ENCODE measurements at places on chromosomes 7 and 10. TPM values are rescaled to one million over a fixed set of nuclear protein-coding genes. Genes with fewer than 3 reads are reported as not detected.

DNA sequence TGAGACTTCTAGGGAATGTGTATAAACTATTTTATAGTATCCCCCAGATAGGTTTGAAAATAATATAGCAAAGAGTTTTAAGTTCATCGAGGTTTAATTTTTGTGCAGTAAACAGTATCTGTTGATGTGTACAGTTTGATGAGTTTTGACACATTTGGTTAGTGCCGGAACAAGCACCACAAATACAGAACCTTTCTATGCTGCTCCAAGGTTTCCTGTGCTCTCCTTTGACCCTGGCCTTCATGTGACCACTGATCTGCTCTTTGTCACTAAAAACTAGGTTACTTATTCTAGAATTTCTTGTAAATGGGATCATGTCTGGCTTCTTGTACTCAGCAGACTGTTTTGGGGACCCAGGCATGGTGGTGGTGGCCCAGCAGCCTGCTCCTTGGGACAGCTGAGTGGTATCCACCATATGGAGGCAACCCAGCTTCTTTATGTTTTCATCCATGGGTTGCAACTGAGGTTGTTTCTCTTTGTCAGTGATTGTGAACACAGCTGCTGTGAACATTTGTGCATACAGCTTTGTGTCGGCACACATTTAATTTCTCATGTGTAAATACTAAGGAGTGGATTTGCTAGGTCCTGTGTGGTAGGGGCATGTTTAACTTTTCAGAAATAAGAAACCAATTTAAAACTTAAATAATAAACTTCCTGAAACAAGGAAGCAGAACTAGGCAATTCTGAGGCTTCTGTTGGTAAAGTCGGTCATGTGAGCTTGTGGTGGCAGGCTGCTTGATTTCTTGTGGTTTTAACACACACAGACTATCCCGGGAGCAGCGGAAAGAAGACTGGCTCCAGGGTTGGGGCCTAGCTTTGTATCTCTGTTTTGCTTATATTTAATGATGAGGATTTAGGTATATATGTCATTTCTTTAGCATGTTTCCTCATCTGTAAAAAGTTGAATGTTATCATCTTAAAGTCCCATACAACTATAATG lies 219.4 kb downstream of the ABCA13 start:
- DNase-seq: no peak

DNA sequence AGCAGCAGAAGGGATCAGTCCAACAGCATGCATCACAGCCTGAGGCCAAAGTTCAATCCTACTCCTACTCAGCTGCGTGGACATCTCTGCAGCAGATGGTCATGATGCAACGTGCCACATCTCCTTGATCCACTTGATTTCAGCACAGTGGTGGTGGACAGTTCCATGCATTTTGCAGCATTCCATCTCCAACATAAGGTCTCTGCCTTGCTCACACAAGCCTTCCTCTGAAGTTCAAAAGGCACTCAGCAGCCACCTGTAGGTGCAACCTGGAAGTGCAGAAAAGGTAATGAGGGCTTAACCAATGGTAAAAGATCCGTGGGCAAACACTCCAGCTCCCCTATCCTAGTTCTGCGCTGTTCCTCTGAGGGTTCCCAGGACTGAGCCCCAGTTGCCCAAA lies 57.5 kb upstream of the CHCHD3 start:
- no peak for DNase-seq

DNA sequence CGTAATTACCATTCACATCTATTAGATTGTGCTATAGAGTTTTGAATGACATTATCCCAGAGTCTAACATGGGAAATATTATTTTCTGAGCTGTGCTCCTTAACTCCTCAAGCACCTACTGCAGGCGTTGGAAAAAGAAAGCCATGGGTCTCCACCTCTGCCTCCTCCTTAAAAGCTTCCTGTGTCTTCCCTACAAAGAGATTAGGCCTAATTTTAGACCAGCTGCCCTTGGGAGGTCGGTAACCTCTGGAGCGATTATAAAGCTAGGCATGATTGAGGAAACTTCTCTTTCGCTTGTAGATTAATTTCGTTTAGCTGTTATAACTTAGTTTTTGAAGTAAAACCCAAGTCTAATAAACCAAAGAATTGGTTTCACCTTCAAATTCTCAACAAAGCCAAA lies 75.2 kb downstream of the PLXDC2 start:
- no peak for DNase-seq

DNA sequence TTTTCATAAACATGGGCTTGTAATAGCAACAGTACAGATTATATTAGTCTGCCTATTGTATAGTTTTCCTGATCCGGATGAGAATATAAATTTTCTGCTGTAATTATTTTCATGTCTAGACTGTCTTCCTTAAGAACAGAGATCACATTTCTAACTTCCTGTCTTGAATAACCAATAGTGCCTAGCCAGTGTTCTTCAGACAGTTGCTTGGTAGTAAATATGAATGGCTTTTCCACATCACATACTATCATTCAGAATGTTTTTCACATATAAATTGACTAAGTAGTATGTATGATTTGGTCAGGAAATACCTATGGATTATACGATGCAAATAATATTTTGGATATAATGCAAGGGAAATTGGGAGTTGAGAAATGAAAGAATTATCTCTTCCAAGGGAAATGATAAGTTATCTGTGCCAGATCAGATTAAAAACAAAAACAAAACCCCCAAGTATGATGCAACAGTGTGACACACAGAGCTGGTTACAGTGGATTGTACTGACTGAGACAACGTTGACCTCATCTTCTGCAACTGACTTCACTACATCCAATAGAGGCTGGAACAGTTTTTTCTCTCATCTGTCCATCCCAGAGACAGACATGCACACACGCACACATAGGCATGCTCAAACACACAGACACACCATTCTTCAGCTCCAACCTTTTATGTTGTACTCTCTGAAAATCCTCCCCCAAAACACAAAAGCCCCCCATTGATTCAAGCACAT lies 16.4 kb downstream of the ITGA8 start:
- no peak for DNase-seq

- no peak for DNase-seq
Measured at GRCh38 chr7:29053105-29053872, 93.0 kb downstream of the CPVL start.

- no peak for DNase-seq
Measured at GRCh38 chr7:157769086-157769485, 432.3 kb downstream of the DNAJB6 start.

The ZNF804B gene
- 1.2 TPM for total RNA-seq

DNA sequence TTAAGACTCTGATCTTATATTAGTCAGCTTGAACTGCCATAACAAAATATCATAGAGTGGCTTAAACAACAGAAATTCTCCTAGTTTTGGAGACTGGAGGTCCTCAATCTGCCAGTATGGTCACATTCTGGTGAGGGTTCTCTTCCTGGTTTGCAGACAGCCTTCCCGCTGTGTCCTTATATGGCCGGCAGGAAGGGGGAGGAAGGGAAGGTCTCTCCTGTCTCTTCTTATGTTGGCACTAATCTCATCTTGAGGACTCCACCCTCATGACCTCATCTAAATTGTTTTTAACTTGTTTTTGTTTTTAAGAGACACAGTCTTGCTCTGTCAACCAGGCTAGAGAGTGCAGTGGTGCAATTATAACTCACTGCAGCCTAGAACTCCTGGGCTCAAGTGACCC lies 53.1 kb downstream of the VPS41 start:
- no peak for DNase-seq

DNA sequence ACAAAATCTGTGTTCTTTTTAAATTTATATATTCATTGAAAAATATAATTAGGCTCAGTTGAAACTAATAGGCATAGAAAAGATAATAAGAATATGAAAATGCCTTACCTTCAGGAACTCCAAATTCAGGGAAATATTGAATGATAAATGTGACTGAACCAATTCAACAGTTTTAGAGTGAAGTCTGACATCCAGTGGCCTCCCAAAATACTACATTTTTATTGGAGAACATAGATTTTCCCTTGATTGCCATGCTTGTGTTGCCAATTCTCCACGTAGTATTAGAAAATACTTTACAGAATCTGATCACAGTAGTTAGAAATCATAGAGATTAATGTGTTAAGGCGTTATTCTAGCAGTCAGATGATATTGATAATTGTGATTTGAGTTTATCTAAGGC lies 1246.7 kb downstream of the GATA3 start:
- DNase-seq: no peak

DNA sequence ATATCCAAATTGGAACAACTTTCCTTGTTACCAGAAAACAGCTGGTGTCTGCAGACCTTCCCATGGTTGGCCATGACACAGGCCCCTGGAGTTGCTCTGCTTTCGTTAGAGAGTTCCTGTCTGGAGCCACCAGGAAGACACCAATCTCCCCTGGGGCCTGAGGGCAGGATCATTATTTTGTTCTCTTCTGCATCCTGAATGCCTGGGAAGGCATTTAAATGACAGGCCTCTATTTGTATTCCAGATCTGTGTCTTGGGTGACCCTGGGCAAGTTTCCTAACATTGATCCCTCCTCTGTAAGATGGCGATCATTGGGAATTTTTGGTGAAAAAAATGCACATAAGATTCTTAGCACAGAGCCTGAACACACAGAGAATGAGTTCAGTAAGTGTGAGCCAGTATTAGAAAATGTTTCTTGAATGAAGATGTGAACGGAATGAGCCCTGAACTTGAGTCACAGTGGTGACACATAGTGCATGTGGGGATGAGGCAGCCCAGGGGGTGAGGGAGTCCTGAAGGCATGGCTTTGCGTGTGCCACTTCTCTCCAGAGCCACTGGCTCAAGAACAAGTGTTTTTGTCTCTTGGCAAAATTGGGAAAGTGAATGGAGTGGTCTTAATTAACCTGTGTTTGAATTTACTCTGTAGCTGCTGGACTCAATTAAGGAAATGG lies 28.4 kb downstream of the BMPER start:
- DNase-seq: no peak

- DNase-seq: no peak
Measured at GRCh38 chr10:535051-535450, 154.4 kb downstream of the DIP2C start.

- no peak for DNase-seq
Measured at GRCh38 chr7:13031468-13031867, 344.0 kb downstream of the ARL4A start.

- DNase-seq: no peak
Measured at GRCh38 chr7:223118-223800, 30.9 kb downstream of the FAM20C start.

GRCh38 chr7:79361214-79361613 lies 92.3 kb downstream of the MAGI2 start:
- DNase-seq: no peak

DNA sequence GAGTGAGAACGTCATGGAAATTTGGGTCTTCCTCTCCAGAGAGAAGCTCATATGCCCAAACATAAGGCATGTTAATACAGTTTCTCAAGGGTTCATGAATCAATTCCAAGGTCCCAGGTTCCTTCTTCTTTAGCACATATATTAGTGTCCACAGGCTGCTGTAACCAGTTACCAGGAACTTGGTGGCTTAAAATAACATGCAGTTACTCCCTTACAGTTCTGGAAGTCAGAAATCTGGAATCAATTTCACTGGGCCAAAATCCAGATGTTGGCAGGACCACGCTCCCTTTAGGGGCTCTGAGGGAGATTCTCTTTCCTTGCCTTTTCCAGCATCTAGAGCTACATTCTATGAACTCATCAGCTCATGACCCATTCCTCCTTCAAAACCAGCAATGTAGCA lies 64.8 kb downstream of the MRC1 start:
- DNase-seq: no peak

DNA sequence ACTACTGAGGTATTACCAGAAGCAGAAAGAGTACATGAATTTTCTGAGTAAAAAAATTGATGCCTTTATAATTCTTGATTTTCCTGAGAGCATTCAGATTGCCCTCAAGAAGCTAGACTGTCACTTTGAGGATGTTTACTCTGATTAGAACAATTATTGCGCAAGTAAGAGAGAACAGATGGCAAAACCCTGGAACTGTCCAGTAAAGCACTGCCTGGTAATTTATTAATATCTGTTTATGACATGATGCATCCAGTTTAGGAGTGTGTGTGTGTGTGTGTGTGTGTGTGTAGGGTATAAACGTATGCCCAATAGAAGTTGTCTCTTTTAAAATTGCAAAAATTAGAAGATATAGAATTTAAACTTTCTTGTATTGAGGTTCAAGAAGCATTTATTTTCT lies 379.7 kb downstream of the PHTF2 start:
- DNase-seq: no peak

GRCh38 chr7:100034871-100035510 lies 14.6 kb upstream of the ZSCAN21 start:
- no peak for DNase-seq

The CYP3A7 gene
- 0.21 TPM for total RNA-seq

The CALHM2 gene
- 17.4 TPM for total RNA-seq
